Left ventricle myocardium superior (tissue), 1 donor: ENCODE measurements at places on chromosomes 6 and 20.

- no peak for DNase-seq
Observed at GRCh38 chr6:168125429-168126001, 46.5 kb upstream of the FRMD1 start.

DNA sequence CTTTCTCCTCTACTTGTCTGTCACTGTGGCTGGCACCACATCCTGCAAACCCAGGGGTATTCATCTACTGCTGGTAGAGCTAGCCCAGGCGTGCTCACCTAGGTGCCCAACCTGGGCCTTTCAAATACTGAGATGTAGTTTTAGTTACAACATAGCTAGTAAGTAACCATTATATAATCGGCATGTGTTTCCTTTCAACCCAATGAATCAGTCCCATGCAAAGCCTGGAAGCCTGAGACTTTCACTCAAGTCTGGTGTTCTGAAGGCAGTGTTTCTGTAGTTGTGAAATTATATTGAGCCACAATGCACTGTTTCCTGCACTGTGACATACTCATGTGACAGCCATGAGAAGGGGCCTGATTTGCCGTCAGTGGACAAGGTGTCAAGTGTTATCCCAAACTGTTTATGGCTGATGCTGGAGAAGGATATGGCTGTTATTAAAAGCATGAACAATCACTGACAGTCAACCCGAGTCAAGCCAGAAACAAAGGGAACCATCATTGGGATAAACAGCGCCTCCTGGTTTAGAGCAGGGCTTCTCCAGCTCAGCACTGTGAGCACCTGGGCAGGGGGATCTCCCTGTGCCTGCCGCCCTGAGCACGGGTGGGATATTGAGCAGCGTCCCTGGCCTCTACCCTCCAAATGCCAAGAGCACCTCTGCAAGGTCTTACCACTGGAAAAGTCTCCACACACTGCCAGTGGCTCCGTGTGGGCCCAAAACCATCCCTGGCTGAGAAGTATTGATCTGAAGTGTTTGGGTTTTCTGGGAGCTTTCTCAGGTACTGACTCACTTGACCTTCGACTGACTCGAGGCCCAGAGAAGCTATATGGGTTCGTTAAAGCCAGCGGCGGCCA lies 1.6 kb downstream of the PSMA7 start:
- DNase-seq, result no peak

DNA sequence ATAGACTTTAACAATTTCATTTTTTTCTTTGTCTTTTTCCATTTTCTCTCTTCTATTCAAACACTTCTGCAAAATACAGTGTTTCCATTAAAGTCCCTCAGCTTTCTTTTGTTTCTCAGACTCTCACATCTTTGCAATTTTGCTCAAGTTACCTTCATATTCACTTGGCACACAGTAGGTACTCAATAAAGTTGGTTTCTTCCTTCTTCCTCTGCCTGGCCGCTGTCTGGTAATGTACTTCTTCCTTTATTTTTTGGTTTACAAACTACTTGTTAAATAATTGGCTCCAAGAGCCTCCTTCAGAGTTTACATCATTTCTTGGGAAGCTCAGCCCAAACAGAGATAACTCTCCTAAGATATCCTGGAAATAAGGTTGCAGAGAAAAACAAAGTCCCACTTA lies 81.1 kb downstream of the GJA10 start:
- DNase-seq, result no peak

GRCh38 chr6:125192610-125192930 lies 39.0 kb downstream of the TPD52L1 start:
- no peak for DNase-seq

- no peak for DNase-seq
Observed at GRCh38 chr20:13348311-13349234, 127.5 kb downstream of the ISM1 start.

DNA sequence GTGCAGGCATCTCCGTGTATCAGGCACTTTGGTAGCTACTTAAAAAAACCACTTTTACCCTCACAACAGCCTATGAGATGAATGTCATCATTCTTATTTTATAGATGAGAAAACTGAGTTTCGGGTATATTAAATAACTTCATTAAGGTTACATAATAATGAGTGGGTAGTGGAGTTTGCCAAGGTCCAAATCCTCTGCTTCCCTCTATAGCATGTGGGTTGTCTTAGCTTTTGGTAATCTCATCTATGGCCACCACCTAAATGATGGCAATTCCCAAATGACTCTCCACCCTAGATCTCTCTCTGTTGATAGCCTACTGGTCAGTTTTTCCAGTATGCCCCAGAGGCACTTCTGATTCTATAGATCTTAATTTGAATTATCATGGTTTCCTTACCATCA lies 3.7 kb upstream of the RNF144B start:
- no peak for DNase-seq

GRCh38 chr6:110185879-110186278 lies 5.7 kb downstream of the CDC40 start:
- no peak for DNase-seq

DNA sequence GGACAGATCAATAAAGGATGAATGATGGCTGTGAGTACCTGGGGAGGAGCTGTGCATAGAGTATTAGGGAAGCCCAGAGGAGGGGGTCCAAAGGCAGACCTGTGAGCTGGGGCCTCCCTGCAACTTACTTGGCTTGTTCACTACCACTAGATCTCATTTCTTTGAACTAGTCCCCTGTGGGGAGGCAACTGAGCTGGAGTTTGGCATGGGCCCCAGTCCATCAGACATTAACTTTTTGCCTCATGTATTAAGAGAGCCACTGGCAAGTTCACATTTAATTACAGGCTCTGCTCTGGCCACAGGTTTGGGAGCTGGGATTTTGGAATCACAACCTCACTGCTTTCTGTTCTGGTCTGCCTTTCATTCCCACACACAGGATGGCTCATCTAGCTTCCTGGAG lies 254.1 kb downstream of the PRL start:
- DNase-seq, result peak; percentile 39
